NCI-H1105 treated with DMSO at 0.1 percent for 48 hours (cell line): ENCODE measurements at places on chromosomes 3 and 15.
A peak's percentile ranks its signal among the peaks of the same experiment; 100 is the strongest.

GRCh38 chr15:35663956-35664355 is 118.0 kb upstream of the DPH6 start:
- DNase-seq = no peak

GRCh38 chr3:153291059-153291685 is 129.1 kb downstream of the RAP2B start:
- peak; percentile 53 for DNase-seq

DNA sequence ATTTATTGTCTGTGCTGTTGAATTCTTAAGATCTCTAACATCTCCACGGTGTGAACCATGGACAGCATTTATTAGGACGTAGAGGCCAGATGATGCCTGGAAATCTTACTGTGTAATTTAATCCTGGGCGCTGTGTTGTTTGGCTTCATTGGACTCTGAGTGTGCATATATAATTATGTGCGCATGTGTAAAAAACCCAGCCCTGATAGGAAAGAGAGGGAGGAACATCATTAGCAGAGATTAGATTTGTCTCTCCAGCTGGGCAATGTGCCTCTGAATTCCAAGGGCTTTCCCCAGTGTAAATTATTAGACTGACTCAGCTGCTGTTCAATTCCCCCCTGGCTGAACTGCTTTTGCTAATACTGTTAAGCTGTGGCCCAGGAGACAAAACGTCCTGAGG is 39.6 kb downstream of the MAP3K13 start:
- DNase-seq = peak; percentile 94

- no peak for DNase-seq
Observed at GRCh38 chr3:44108481-44108880, 133.2 kb upstream of the TOPAZ1 start.

DNA sequence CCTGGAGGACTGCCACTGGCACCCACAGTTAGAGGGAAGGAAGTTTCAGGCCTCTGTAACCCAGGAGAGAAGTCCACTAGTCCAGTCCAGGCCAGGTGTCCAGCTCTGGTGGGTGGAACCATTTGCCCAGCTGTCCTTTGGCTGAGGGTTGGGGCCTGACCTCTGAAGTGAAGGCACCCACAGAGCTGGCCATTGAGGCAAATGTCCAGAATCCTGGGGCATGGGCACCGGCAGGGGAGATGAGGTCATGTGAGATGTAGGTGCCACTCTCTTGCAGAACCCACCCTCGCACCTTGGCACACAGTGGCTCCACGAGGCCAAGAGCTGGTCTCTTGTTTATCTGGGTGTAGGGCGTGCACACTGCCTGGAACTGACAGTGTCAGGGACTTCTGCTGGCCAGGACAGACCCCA is 162.8 kb downstream of the SMAD6 start:
- no peak for DNase-seq

DNA sequence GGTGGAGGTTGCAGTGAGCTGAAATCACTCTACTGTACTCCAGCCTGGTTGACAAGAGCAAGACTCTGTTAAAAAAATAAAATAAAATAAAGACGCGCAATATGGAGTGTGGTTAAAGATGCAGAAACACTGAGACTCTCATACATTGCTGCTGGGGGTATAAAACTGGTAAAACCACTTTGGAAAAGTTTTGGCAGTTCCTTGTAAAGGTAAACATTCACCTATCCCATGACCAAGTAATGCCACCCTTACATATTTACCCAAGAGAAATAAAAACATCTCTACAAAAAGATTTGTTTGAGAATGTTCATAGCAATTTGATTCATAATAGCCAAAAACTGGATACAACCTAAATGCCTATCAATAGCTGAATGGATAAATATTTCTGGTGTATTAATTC is 398.5 kb downstream of the PDCD6IP start:
- no peak for DNase-seq

GRCh38 chr15:70292076-70292760 is 194.5 kb upstream of the TLE3 start:
- no peak for DNase-seq

DNA sequence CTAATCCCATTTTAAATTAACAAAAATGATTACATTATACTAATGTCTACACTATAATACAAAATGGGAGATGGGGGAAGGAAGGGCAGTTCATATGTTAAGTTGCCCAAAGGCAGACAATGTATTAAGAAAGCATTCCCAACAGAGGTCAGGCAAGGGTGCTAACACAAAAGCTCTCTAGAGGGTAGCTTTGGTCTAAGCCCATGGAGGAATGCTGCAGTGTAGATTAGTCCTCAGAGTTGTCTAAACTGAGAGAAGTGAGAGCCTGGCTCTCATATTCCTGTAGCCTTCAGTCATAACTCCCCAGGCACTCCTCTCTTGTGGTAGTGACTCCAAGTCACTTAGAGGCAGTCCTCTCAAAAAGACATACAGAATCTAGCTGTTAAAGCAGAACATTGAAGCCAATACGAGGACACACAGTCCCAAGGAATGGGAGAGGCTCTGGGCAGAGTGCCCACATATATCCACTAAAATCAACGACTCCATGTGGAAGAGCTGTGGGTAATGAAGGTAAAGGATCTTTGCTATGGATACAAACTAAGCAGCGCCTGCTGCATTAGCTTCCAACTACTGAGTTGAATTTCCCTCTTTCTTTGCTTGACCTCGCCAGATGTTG is 14.5 kb downstream of the NEK10 start:
- peak; percentile 11 for DNase-seq
